ENCODE measurements at places on chromosomes 16 and 17. TPM values are rescaled to one million over a fixed set of nuclear protein-coding genes. Genes with fewer than 3 reads are reported as not detected.
A peak's percentile ranks its signal among the peaks of the same experiment; 100 is the strongest.

GRCh38 chr16:88337538-88337937 lies 45.2 kb upstream of the ZNF469 start:
- no peak for DNase-seq

DNA sequence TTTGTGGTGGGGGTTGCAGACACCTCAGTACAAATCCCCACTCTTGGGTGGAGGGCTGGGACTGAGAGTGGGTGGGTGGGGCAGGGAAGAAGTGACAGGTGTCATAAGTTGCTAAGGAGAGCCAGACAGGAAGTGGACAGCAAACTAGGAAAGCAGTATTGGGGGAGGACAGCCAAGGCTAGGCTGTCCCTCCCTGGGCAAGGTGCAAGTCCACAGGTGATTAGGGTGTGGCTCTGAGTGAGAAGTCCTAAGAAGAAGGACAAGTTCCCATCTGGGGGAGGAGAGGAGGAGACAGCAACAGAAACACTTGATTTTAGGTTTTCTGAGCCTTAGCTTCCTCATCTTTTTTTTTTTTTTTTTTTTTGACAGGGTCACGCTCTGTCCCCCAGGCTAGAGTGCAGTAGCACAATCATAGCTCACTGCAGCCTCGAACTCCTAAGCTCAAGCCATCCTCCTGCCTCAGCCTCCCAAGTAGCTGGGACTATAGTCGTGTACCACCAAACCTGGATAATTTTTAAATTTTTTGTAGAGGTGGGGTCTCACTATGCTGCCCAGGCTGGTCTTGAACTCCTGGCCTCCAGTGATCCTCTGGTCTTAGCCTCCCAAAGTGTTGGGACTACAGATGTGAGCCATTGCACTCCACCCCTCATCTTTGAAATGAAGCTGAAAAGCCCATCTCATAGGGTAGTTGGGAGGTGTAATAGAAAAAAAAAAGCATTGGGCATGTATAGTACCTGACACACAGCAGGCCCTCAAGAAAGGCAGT lies 2.5 kb downstream of the MAPK3 start:
- DNase-seq: no peak

- DNase-seq: no peak
Observed at GRCh38 chr16:74216319-74216718, 80.3 kb upstream of the PSMD7 start.

DNA sequence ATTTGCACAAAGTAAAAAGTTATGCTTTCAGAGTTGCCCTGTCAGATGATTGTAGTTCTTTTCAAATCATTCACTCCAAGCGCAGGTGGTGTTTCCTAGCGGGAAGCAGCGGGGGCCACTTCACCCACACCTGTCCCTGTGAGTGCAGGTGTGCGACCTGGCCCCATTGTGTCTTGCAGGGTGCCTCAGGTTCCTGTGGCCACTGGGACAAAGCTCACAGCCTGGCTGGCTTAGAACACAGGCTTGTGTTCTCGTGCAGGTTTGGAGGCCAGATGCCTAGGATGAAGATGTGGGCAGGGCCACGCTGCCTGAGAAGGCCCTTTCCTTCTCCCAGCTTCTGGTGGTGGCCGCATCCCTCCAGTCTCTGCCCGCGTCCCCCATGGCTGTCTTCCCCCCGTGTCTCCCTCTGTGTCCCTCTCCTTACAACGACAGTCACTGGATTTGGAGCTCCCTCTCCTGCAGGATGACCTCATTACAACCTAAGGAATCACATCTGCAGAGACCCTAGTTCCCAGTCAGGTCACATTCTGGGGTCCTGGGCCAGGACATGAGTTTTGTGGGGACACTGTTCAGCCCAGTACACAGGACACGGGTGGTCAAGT lies 90.5 kb downstream of the NPIPB11 start:
- DNase-seq: no peak

GRCh38 chr17:39828443-39828842 lies 35.7 kb downstream of the IKZF3 start:
- DNase-seq: no peak

DNA sequence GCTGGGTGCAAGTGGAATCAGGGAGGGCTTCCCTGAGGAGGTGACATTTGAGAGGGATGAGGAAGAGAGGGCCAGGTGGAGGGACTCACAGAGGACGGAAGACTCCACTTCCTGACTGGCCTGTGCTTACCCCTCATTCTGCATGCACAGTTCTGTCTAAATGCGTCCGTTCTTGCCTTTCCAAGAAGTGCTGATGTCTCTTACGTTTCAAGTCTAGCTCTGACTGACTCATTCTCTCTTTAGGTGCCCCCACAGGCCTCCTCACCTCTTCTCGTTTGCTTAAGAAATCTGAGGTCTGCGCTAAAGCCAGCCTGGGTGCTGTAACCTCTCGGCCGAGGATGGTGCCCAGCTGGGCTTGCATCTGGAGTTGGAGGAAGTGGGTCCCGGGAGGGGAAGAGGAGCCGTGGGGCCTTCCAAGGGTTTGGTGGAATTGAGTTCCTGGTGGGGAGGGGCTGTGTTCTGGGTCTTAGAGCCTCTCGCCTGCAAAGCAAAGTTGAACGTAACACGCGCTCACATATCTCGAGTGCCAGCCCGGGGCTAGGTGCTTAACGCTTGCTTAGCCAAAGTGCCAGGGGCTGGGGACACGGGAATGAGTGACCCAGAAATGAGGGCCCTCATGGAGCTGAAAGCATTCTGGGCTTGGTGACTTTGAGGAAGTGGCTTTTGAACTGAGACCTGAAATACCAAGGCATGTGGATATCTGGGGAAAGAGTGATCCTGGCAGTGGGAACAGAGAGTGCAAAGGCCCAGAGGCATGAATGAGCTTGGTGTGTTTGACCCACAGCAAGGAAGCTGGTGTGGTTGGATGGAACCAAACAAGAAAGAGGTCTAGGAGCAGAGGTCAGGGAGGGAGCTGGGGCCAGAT lies 4.8 kb downstream of the IL4R start:
- no peak for DNase-seq

GRCh38 chr16:55839115-55839514 lies 6.2 kb upstream of the CES1 start:
- no peak for DNase-seq

DNA sequence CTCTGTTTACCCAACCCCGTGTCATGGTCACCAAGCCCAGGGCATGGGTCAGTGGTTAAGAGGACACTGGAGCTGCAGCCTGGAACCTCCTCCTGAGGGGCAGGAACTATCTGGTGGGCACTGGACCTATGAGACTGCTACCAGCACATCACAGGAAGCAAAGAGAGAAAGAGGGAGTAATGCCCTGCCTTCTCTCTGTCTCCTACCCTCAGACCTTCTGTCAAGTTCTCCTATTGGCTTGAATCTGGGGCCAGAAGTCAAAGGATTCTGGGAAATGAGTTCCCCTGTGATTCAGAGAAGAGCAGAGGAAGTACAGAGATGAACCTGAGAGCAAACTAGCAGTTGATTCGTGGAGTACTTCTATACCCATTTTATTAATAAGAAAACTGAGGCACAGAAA lies 123.0 kb upstream of the GNAO1 start:
- DNase-seq: no peak

- DNase-seq: peak; percentile 85
Observed at GRCh38 chr16:73126525-73126853, 78.6 kb upstream of the ZFHX3 start.

DNA sequence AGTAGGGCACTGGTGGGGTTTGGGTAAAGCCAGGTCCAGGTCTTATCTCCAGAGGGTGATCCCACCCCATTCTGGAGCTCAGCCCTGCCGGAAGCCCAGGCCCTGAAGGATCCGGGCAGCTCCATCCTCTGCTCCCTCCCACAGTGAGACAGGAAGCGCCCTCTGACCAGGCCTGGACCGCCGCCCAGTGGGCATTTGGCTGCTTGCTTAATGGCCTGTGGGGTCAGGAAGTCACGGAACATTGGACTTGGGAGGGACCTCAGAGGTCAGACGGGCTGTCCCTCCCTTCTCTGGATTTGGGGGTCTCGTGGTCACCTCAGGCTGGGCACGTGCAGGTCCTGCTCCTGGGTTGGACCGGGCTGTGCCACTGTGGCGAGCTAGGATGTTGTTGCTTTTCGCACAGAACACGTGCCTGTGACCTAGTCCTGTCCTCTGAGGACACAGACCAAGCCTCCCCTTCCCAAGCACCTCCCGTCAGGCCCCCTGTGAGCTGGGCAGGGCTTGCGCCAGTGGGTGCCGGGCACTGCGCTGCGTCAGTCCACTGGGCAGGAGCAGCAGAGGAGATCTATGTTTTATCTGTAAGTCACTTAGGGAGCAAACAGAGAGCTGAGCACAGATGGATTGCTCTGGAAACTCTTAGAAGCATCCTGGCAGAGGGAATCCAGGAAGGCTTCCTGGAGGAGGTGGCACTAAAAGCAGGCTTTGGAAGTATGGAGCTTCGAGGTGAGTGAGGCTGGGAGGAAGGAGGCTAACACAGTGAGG lies 49.4 kb upstream of the GSE1 start:
- no peak for DNase-seq

DNA sequence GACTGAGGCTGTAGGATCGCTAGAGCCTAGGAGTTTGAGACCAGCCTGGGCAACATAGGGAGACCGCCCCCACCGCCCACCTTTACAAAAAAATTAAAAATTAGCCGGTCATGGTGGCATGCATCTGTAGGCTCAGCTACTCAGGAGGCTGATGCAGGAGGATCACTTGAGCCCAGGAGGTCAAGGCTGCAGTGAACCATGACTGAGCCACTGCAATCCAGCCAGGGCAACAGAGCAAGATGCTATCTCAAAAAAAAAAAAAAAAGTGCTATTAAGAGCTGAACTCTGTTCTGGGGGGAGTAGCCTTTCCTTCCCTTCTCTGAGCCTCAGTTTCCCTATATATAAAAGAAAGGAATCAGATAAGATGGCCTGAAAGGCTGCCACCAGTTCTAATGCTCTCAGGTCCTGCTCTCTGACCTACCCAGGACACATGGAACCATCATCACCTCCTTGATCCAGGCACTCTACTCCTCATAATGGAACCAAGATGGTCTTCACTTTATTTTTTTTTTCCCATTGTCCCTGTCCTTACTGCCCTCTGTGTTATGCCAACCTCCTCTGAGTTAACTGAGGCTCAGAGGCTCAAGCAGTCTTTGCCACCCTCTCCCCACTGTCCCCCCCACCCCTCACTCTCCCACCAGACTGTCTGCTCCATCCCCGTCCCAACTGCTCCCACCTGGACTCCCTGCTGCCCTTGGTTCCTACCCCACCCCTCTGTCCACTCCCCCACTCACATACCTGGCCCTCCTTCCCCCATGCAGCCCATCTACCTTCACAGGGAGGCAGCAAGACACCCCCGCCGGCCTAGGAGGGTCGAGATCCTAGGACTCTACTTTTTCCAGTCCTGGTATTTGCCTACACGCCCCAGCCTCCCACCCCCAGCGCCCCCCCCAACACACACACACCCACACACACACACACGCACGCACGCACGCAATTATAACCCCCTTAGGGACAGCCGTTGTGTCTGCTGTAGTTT lies 23.8 kb upstream of the EIF1 start:
- no peak for DNase-seq

- DNase-seq: peak; percentile 85
Observed at GRCh38 chr17:42405963-42406495, 17.0 kb downstream of the CAVIN1 start.

GRCh38 chr17:1764284-1764683 lies 2.4 kb downstream of the SERPINF1 start:
- DNase-seq: peak; percentile 96

- DNase-seq: no peak
Observed at GRCh38 chr16:24135624-24136565, 120.2 kb upstream of the CACNG3 start.

The WWOX gene
- total RNA-seq: 92.8 TPM

The CRYM gene
- total RNA-seq: 2.0 TPM

The CCL23 gene
- not detected for total RNA-seq

The DNAAF1 gene
- not detected for total RNA-seq

The SLFN5 gene
- total RNA-seq: 176 TPM

The TBCD gene
- total RNA-seq: 80.3 TPM

The TBC1D3K gene
- not detected for total RNA-seq

The GSDMA gene
- not detected for total RNA-seq
